ENCODE measurements at places on chromosomes 13 and 19. TPM values are rescaled to one million over a fixed set of nuclear protein-coding genes. Genes with fewer than 3 reads are reported as not detected.

DNA sequence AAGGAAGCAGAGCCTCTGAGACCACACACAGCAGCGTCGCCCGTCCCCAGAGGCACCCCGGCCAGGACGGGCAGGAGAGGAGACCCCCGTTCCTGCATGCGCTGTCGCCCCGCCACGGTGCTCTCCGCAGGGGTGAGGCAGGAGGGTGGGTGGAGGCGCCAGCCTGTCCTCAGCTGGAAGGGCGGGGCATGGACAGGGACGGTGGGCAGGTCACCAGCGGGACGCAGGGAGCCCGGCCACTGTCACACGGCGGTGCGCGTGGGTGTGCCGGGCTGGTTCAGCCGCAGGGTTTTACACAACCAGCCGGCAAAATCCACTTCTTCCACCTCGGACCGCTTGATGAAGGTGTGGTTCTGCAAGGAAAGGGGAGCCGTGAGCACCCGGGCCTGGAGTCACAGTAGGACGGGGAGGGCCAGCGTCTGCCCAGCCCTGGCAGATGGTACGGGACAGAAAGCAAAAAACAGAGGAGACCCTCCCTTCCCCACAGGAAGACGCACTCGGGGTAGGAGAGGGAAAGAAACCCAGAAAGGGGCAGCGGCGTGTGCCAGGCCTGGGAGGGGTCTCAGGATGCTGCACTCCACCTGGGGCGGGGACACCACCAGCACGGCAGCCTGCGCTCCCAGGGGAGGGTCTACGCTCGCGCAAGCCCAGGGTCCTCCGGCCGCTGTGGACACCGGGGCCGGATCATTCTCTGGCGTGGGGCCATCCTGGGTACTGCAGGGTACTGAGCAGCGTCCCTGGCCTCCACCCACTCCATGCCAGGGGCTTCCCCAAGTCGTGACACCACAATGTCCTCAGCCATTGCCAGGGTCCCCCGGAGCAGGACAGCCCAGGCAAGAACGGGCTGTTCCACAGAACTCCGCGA is 23.9 kb upstream of the ZBTB7A start:
- H3K4me1 ChIP-seq, result peaks cover 41% of the 10 kb centered on the region
- H3K27me3 ChIP-seq, result no peaks in the 10 kb centered on the region
- no peak overlapping the region for H3K27ac ChIP-seq
- peaks cover 5% of the 10 kb centered on the region for H3K36me3 ChIP-seq

GRCh38 chr13:53885997-53886396 is 857.4 kb downstream of the OLFM4 start:
- no peak for DNase-seq
- H3K36me3 ChIP-seq, result no peaks in the 10 kb centered on the region
- H3K27me3 ChIP-seq, result no peaks in the 10 kb centered on the region

DNA sequence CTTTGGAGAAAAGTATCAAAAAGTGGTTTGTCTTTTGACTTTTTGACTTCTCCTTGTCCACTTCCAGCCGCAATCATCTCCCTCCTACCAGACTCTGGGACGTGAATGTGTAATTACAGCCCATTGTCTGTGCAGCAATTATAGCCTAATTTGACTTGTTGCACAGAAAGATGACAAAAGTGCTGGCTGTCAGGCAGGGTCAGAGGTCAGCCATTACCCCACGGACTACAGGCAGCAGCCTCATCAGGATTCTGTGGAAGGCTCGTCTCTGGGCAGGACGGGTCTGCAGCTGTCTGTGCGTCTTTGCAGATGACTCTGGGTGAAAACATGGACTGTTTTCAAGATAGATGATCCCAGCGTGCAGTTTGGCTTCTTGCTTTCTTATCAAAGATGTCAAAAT is 102.2 kb upstream of the EDNRB start:
- no peak for DNase-seq
- peaks cover 2% of the 10 kb centered on the region for H3K27me3 ChIP-seq
- H3K4me1 ChIP-seq, result peaks cover 6% of the 10 kb centered on the region
- H3K36me3 ChIP-seq, result no peaks in the 10 kb centered on the region
- no peak overlapping the region for H3K4me3 ChIP-seq

GRCh38 chr13:47621931-47622330 is 379.1 kb downstream of the SUCLA2 start:
- no peaks in the 10 kb centered on the region for H3K4me1 ChIP-seq
- H3K4me3 ChIP-seq, result no peak overlapping the region
- H3K27me3 ChIP-seq, result peaks cover 15% of the 10 kb centered on the region
- no peak for DNase-seq

GRCh38 chr13:77548095-77548494 is 12.6 kb downstream of the SCEL start:
- peaks cover 4% of the 10 kb centered on the region for H3K27me3 ChIP-seq
- no peak overlapping the region for H3K4me3 ChIP-seq
- H3K4me1 ChIP-seq, result no peaks in the 10 kb centered on the region
- DNase-seq, result no peak
- no peak overlapping the region for H3K27ac ChIP-seq

DNA sequence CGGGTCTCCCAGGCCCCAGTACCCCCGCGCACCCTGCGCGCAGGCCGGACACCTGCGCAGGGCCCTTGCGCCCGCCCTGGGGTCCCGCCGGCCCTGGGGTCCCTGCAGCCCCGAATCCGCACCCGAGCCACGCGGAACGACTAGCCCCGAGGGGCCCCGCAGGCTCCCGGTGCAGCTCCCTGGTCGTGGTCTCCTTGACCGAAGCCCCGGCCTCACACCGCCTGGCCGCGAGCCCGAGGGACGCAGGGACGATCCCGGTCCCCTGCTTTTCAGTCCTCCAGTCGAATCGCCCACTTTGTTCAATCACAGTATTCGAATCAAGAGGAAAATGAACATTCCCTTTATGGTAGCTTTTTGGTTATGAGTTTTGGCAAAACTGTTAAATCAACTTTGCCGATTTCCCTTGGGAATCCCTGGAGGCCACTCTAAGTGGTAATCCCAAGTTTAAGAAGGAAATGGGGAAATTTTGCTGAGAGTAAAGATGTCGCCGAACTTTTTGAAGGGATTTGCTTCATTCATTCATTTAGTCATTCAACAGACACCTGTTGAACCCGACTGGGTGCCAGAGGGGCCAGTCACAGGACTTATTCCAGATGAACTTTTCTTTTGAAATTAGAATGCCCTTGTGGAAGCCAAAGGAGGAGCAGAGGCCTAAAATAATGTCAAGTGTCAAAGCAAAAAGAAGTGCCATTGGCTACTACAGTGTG is 75.0 kb downstream of the ZIC5 start:
- peaks cover 3% of the 10 kb centered on the region for H3K4me1 ChIP-seq
- H3K36me3 ChIP-seq, result no peaks in the 10 kb centered on the region

DNA sequence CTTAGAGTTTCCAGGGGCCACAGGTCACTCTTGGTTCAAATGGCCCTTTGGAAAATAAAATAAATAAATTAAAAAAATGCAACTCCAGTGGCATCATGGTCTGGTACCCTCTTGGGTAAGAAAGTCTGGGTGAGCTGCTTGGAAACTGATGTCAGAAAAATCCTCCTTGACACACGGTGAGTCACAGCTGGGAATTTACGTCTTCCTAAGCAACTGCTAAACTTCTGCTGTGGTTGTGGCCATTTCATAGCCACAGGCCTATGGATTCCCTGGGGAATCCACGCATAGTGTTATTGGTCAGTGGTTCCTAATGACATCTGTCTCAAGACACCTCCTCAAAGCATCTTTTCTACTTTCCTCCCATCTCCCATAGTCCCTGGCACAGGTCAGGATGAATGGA is 220.8 kb downstream of the COG6 start:
- no peak overlapping the region for H3K27ac ChIP-seq
- H3K27me3 ChIP-seq, result no peaks in the 10 kb centered on the region
- H3K36me3 ChIP-seq, result no peaks in the 10 kb centered on the region
- H3K4me1 ChIP-seq, result peaks cover 12% of the 10 kb centered on the region
- no peak overlapping the region for H3K4me3 ChIP-seq

- no peak for DNase-seq
- no peaks in the 10 kb centered on the region for H3K36me3 ChIP-seq
Measured at GRCh38 chr19:53813996-53814395, 10.1 kb downstream of the NLRP12 start.

GRCh38 chr19:6423499-6424194 is 964 bp downstream of the KHSRP start:
- peak overlapping the region; percentile 89 for H3K4me3 ChIP-seq
- peak overlapping the region; percentile 78 for H3K27ac ChIP-seq
- H3K36me3 ChIP-seq, result peaks cover 33% of the 10 kb centered on the region
- H3K4me1 ChIP-seq, result peaks cover 30% of the 10 kb centered on the region
- DNase-seq, result peak; percentile 55

GRCh38 chr19:16146112-16146511 is 2.6 kb downstream of the HSH2D start:
- peaks cover 19% of the 10 kb centered on the region for H3K36me3 ChIP-seq
- no peaks in the 10 kb centered on the region for H3K27me3 ChIP-seq
- no peak overlapping the region for H3K4me3 ChIP-seq
- DNase-seq, result no peak

DNA sequence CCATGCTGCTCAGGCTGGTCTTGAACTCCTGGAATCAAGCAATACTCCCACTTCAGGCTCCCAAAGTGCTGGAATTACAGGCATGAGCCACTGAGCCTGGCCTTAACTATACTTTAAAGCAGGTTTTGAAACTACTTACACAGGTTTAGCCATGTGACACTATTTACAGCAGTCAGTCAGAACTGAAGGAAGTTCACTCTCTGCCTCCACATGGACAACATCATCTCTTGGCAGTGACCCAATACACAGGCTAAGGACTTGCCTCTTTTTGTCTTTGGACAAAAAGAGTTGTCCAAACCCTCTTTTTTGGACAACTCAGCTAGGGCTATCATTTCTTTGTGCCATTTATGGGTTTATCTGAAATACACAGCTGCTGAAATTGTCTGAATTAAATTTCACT is 89.0 kb upstream of the CLDN10 start:
- H3K27ac ChIP-seq, result no peak overlapping the region
- H3K36me3 ChIP-seq, result peaks cover 4% of the 10 kb centered on the region
- H3K27me3 ChIP-seq, result peaks cover 2% of the 10 kb centered on the region

- DNase-seq, result no peak
- H3K27me3 ChIP-seq, result no peaks in the 10 kb centered on the region
- H3K4me3 ChIP-seq, result no peak overlapping the region
- peaks cover 29% of the 10 kb centered on the region for H3K36me3 ChIP-seq
- peaks cover 38% of the 10 kb centered on the region for H3K4me1 ChIP-seq
Measured at GRCh38 chr19:1417681-1418495, 10.5 kb downstream of the DAZAP1 start.

GRCh38 chr19:54650108-54650655 is 12.6 kb upstream of the LILRB4 start:
- H3K4me3 ChIP-seq, result no peak overlapping the region
- no peaks in the 10 kb centered on the region for H3K4me1 ChIP-seq

DNA sequence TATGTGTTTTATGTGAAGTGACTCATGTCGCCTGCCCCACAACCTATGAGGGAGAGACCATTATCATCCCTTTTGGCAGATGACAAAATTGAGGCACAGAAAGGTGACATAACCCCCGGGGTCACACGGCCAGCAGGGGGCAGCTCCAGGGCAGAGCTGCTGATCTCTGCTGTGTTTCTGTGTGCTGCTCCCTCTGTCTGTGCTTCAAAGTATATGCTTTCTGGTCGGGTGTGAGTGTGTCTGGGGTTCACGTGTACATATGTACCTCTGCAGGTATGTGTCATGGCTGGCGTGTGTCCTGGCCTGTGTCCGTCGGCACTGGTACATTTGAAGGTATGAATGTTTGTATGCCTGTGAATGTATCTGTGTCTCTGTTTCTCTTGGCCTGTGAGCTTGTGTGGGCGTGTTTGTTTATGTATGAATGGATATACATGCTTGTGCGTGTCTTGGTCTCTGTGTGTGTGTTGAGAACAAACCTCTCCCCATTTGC is 7.1 kb downstream of the LIPE start:
- no peak overlapping the region for H3K4me3 ChIP-seq
- peaks cover 34% of the 10 kb centered on the region for H3K4me1 ChIP-seq
- H3K27me3 ChIP-seq, result no peaks in the 10 kb centered on the region

DNA sequence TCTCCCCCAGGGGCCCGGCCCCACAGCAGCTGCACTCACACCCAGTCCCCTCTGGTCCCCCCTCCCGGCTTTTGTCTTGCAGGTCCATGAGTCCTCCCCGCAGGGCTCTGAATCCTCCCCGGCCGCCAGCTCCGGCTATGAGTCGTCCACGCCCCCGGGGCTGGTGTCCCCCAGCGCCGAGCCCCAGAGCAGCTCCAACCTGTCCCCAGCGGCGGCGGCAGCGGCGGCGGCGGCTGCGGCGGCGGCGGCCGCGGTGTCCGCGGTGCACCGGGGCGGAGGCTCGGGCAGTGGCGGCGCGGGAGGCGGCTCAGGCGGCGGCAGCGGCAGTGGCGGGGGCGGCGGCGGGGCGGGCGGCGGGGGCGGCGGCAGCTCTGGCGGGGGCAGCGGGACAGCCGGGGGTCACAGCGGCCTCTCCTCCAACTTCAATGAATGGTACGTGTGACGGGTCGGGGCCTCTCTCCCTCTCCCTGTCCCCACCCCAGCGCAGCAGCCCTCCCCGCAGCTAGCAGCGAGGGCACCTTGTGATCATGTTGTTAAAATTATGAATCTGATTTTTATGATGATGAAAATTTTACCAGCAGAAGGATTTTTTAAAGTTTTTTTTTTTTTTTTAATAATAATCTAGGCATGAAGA is 3.8 kb downstream of the ZIC2 start:
- peaks cover 37% of the 10 kb centered on the region for H3K4me1 ChIP-seq
- H3K4me3 ChIP-seq, result no peak overlapping the region
- peaks cover 70% of the 10 kb centered on the region for H3K27me3 ChIP-seq
- H3K27ac ChIP-seq, result no peak overlapping the region
- H3K36me3 ChIP-seq, result peaks cover 3% of the 10 kb centered on the region

ZIM2 gene
- not detected for total RNA-seq

GSX1 gene
- total RNA-seq, result not detected

DMRTC2 gene
- total RNA-seq, result not detected

ZNF763 gene
- total RNA-seq, result 0.50 TPM

CELF5 gene
- total RNA-seq, result not detected

RETN gene
- total RNA-seq, result not detected

WDR88 gene
- total RNA-seq, result not detected

Data from activated naive CD4-positive, alpha-beta T cell treated with anti-CD3 and anti-CD28 coated beads for 36 hours (primary cell).